ENCODE measurements at places on chromosomes 6 and 20.
A peak's percentile ranks its signal among the peaks of the same experiment; 100 is the strongest.

GRCh38 chr6:27966816-27967426 is 9.9 kb downstream of the OR2B6 start:
- no peak for DNase-seq

DNA sequence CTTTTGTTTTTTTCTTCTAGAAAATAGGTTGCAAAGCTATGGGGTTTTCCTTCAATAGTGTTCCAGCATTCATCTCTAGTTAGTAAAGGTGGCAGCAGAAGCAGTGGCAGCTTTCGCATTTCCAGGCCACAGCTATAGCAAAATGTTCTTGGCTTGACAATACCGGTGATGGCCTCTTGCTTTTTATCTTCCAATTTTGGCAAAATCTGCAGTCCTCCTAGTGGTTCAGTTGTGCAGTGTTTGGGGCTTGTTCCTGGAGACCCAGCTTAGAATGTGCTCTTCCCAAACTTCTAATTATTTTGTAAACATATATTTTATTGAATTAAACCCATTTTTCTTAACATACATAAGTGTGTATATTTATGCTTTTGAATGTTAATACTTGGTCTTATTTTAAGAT is 370.6 kb upstream of the MAN1A1 start:
- no peak for DNase-seq

DNA sequence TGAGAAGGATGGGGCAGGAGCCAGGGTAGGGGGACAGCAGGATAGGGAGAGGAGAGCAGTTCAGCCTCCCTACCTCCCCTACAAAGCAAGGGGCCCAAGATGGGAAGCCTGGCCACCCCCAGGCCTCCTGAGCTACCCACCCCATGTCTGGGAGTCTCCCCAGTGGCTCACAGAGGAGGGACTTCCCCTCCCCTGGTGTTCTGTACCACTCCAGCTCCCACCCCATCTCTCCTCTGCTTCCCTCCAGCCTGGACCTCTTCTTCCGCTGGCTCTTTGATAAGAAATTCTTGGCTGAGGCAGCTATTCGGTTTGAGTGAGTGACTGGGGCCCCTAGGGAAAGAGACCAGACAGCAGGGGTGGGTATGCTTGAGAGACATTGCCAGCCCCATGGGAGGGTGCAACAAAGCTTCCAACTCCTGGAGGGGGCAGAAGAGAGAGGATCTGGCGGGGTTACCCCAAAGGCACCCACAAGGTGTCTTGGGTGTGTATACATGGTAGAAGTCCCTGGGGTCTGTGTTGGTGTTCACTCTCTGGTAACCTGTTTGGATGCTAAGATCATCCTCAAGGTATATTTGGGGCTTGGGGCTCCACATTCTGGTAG is 8.2 kb upstream of the CAPN11 start:
- no peak for DNase-seq

GRCh38 chr20:9281803-9282202 is 212.9 kb downstream of the PLCB4 start:
- DNase-seq, result no peak

- peak; percentile 39 for DNase-seq
Observed at GRCh38 chr20:11891077-11891775, 26.5 kb upstream of the BTBD3 start.

GRCh38 chr6:130337534-130337933 is 28.3 kb upstream of the TMEM200A start:
- DNase-seq, result no peak

DNA sequence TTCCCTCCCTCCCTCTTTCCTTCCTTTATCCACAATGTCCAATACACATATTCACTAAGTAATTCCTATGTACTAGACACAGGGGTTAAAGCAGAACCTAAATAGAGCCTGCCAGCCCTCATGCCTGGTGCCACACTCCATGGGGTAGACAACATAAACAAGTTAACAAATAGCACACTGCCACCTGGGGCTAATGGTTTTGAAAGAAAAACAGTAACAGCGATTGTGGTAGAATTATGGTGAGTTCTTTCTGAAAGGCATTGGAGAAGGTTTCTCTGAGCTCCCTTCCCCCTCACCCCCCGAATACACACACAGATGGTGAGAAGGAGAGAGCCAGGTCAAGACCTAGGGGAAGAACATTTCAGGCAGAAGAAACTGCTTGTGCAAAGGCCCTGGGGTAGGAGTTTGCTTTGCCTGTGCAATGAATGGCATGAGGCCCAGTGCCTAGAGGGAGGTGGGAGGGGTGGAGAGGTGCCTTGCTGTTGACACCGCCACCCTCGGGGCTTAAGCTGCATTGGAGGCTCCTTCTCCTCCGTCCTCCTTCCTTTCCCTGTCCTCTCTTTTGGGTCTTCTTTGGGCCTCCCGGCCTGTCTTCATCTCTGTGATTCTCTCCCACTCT is 502.4 kb upstream of the SULF2 start:
- no peak for DNase-seq

- no peak for DNase-seq
Observed at GRCh38 chr6:3471711-3472110, 14.9 kb upstream of the SLC22A23 start.

DNA sequence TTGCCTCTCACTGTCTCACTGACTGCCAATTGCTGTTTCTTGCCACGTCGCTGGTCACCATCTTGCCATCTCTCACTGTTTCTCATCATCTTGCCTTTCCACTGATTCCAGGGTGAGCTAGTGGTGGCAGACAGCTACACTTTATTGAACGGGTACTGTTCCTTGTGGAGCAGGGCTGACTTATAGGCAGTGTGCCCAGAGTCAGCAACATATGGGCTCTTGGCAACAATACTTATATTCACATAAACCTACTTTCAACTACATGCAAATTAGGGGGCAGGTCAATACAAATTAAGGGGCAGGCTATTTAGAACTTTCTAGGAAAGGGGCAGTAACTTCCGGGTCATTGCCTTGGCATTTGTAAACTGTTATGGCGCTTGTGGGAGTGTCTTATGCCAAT is 186.2 kb upstream of the SYNDIG1 start:
- DNase-seq, result no peak

GRCh38 chr6:145224450-145224849 is 510.9 kb downstream of the EPM2A start:
- DNase-seq, result no peak

- no peak for DNase-seq
Observed at GRCh38 chr20:5908981-5909380, 41.4 kb downstream of the TRMT6 start.

- no peak for DNase-seq
Observed at GRCh38 chr6:16274483-16274882, 36.1 kb downstream of the GMPR start.

DNA sequence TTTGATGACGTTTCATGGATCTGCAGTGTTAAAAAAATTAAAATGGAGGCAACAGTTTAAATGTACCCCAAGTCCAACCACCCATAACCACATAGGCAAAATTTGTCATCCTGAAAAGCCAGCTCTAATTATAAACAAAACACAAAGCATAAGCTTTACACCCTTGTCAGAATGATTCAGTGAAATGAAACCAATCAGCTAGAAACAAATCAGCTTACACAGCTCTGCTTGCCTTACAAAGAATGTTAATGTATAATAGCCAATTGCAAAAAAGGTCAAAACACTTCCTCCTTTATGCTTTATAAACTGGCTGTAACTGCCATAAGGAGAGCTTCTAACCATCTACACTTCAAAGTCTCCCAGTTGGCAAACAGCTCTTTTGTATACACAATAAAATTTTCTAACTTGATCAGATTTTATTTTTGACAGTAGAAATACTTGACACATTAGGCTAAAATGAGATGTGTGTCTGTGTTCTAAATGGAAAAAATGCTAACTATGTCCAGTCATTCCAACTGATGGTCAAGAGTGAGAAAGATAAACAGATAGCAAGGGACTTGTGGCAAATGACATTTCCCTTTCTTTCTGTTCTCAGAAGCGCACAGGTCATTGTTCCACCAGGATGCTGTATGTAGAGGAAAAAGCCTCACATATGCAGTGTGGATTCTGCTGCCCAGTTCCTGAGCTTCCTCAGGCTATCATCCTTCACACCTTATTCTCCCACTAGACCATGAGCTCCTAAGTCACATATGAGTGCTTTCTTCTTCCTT is 344.3 kb upstream of the ID4 start:
- DNase-seq, result no peak

- DNase-seq, result no peak
Observed at GRCh38 chr20:37596890-37597536, 69.3 kb upstream of the BLCAP start.

GRCh38 chr20:32463642-32464400 is 105.7 kb downstream of the ASXL1 start:
- DNase-seq, result no peak

GRCh38 chr20:2914160-2914559 is 40.9 kb downstream of the PTPRA start:
- no peak for DNase-seq

DNA sequence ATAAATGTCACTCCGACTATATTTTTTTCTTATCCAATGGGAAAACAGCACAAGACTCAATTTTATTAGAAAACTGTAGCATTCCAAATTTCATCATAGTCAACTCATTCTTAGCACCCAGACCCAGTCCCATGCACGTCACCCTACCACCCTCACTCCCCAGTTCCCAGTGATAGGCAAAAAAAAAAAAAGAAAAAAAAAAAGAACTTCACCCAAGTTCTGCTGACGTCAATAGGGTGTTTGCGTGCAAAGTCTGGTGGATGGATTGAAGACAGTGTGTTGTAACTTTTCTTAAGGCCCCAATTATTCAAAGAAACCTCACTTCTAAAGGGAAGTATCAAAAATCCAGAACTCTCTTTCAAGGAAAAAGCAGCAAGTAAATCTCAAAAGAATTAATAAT is 213.9 kb upstream of the PRDM1 start:
- no peak for DNase-seq

DNA sequence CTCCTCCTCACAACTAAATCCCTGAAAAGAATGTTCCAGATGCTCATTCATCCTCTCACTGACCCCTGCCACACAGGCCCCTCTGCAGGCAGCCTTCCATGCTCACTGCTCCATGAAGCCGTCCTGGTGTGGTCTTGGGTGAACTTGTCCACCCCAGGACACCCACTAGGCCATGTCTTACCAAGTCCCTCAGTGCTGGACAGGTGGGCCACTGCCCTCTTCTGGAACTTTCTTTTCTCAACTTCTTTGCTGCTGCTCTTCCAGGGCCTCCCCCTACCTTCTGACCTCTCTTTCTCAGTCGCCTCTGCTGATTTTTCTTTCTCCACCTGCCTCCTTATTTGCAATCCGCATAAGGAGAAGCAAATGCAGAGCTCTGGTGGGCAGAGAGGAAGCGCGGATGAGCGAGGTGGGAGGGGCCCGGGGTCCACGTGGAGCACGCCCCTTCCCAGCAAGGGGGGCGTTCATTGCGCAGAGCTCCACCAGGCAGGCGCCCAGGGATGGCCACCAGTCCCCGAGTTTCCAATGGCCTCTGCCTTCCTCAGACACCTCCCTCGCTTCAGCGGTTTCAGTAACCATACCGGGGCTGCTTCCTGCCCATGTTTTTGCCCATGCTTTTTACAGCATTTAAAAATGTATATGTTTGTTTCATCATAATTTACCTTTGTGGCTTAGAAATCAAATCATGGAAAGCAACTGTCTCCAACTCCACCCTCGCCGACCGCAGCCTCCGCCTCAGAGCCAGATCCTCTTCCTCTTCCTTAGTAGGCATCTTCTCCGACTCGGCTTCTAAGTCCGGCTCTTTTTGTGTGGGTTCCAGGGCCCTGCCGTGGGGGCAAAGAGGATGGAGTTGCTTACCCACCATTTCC is 129.6 kb downstream of the ZDHHC14 start:
- peak; percentile 35 for DNase-seq

- DNase-seq, result peak; percentile 54
Observed at GRCh38 chr6:170279977-170280688, 10.7 kb downstream of the DLL1 start.

- DNase-seq, result no peak
Observed at GRCh38 chr6:57252975-57253374, 30.9 kb upstream of the RAB23 start.

- no peak for DNase-seq
Observed at GRCh38 chr6:1764397-1764987, 154.8 kb downstream of the FOXC1 start.

GRCh38 chr6:154478021-154478700 is 32.3 kb downstream of the CNKSR3 start:
- no peak for DNase-seq

DNA sequence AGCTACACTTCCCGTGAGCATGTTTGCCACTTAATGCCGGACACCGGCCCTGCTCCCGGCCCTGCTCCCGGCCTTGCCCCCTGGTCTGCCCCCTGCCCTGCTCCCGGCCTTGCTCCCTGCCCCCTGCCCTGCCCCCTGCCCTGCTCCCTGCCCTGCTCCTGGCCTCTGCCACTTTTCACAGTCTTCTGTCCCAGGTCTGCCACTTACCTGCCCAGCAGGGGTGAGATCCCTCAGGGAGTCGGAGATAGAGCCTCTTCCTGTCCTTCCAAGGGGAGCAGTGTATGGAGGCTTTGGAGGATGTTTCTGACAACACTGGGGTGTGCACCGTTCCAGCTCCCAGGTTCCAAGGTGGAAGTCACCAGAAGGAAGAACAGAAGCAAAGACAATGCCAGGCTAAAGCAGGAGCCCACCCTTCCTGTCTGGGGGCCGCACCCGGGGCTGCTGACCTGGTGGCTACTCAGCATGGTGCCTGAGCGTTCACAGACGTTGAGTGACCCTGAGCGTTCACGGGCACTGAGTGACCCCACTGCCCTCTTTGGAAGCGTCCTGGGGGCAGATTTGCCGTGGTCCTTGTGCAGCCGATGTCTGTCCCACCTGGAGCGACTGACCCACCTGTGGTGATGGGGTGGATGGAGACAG is 199.8 kb downstream of the DLL1 start:
- DNase-seq, result no peak

DNA sequence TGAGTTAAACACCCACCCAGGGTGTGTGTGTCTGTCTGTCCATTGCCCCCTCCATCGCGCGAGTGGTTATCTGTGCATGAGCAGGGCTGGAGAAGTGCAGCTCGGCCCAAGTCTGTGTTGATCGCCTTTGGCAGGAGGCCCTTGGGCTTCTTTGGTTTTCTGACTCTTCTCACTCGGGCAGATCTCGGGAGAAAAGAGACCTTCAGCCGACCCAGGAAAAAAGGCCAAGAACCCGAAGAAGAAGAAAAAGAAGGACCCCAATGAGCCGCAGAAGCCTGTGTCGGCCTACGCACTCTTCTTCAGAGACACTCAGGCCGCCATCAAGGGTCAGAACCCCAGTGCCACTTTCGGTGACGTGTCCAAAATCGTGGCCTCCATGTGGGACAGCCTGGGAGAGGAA is 132.9 kb downstream of the JPH2 start:
- no peak for DNase-seq

DNA sequence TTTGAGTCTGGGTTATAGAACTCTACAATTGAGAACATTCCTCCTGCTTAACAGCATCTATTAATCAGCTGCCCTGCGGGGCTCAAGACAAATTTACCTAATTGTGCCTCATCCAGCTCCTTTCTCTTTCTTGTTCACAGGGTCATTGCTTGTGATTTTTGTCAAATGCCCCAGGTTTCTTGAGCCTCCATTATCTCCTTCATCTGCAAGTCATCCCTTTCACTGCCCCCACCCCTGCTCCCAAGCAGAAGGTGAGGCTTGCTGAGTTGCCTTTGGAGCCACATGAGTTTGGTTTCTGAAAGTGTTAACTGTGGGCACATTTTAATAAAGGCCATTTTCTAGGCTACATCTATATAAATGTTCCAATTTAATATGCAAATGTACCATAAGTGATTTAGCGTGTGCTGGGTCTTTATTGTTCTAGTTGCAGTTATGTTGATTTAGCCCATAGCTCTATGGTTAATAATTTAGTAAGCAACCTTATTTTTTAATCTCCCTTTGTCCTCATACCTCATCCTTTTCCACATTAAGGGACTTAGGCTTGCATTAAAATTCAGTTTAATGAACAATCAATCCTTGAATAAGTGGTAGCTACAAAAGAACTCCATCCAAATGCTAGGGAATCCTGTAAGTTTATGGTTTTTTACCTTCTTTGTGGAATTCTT is 56.1 kb downstream of the VSTM2L start:
- DNase-seq, result no peak

GRCh38 chr6:336159-337114 is 44.1 kb downstream of the DUSP22 start:
- DNase-seq, result no peak

Measured in activated naive CD4-positive, alpha-beta T cell treated with anti-CD3 and anti-CD28 coated beads for 36 hours (primary cell).